ENCODE measurements at places on chromosomes 6 and 20.

DNA sequence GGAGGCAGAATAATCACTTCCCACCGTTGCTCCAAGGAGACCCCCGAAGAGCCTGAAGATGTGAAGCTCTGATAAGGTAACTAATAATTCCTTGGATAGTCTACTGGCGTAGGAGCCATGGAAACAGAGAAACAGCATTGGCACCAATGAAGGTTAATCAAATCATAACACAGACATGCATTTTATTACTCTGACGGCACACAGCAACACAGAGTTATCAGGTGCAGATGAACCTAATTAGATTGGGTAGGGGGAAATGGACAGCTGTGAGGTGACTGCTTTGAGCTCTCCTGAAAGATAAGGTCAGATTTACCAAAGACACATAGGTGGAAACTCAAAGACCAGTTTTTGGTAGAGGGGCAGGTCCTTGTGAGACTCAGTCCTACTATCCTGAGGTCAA, 544.0 kb upstream of the AGPAT4 start:
- no peak for DNase-seq

GRCh38 chr6:151293688-151294016, 53.9 kb downstream of the AKAP12 start:
- no peak for DNase-seq

- DNase-seq = no peak
These were observed 337 bp downstream of the ESF1 start for GRCh38 chr20:13784271-13784892.

GRCh38 chr6:80932359-80932758, 820.1 kb downstream of the TENT5A start:
- no peak for DNase-seq

GRCh38 chr6:167849846-167850459, 23.2 kb downstream of the AFDN start:
- no peak for DNase-seq

DNA sequence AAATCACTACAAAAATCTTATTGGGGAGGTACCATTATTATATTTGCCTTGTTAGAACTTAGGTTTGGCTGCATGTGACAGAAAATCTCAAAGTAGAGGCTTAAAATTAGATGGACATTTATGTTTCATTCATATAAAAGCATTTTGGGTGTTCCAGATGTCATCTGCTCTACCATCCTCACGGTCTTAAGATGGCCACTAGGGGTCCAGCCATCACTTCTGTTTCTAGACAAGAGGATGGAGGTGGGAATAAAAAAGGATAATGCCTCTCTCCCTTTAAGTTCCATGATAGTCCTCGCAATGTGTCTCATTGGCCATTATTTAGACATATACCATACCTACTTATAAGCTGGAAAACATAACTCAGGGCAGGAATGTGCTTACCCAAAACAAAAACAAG, 929.5 kb downstream of the KIF16B start:
- no peak for DNase-seq

- no peak for DNase-seq
These were observed 145.9 kb downstream of the NRN1 start for GRCh38 chr6:5860849-5861248.

DNA sequence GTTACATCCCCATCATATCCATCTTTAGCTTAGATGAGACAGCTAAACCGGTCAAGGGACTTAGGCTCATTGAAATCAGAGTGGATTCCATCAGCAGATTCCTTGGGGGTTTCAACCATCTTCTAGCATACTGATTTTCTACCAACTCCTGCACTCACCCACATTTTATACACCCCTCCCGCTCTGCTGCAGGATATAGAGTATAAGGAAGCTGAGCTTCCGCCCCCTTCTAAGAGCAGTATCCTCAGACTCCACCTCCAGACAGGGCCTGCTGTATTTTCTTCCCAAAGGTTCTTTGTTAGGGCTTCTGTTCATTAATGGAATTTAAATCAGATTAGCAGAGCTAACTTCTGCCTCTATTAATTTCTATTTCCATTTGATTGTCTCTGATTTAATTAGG, 9.9 kb upstream of the NHLRC1 start:
- no peak for DNase-seq

GRCh38 chr6:142469220-142469619, 167.4 kb downstream of the ADGRG6 start:
- no peak for DNase-seq

DNA sequence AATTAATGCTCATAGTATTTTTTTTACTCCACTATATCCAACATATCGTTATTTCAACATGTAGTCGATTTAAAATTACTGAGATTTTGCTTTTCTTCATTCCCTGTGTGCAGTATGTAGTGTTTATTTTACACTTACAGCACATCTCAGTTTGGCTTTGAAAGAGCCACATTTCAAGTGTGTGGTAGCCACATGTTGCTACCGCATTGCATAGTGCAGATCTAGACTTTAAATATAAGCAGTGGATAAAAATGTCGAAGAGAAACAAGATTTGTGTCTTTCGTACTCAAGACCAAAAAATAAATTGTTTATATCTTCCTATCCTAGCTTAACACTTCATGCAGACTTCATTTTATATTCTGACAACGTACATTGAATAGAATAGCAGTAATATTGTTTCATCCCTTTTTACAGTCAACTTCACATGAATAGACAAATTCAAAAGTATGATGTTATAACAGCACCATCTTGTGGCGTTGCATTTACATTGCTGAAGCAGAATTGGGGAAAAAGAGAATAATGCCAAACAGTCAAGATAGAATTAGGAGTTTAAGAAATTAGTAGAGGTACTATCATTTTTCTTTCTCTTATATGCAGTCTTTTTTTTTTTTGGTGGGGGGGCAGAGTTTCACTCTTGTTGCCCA, 29.9 kb downstream of the FBXO5 start:
- DNase-seq = no peak

GRCh38 chr6:158503846-158504245, 56.0 kb upstream of the TMEM181 start:
- no peak for DNase-seq

- no peak for DNase-seq
These were observed 83.4 kb upstream of the FRMD1 start for GRCh38 chr6:168162366-168162765.

Data from cerebellar nuclear complex (tissue), 1 donor.